Urinary bladder (tissue), 4 donors: ENCODE measurements at places on chromosomes 7 and 10. TPM values are rescaled to one million over a fixed set of nuclear protein-coding genes. Genes with fewer than 3 reads are reported as not detected.

Gene SYT15
- 2.5 TPM for total RNA-seq

Gene OGA
- 240 TPM for total RNA-seq

Gene STEAP2
- 31.4 TPM for total RNA-seq

Gene OR9A2
- 1.1 TPM for total RNA-seq

GRCh38 chr7:107506674-107507339 is 37.0 kb downstream of the GPR22 start:
- no peak for DNase-seq

DNA sequence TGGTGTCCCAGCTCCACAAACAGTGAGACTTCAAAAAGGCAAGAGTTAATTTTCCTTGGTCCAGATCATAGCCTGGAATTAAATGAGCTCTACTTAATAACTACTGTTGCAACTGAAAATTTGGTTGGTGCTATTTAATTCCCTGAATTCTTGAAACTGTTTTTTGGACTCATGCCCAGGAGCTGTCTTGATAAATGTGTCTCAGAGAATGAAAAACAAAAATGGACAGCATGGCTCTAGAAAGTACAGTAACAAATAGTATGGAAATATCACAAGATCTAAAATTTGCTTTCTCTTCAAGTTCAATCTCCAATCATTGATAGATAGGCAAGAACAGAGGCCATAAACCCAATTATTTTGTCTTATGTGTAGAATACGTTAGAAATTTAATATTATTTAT is 42.5 kb downstream of the CCDC71L start:
- no peak for DNase-seq

Gene HOXA3
- total RNA-seq = 9.0 TPM

Gene ADIRF
- total RNA-seq = 112 TPM

DNA sequence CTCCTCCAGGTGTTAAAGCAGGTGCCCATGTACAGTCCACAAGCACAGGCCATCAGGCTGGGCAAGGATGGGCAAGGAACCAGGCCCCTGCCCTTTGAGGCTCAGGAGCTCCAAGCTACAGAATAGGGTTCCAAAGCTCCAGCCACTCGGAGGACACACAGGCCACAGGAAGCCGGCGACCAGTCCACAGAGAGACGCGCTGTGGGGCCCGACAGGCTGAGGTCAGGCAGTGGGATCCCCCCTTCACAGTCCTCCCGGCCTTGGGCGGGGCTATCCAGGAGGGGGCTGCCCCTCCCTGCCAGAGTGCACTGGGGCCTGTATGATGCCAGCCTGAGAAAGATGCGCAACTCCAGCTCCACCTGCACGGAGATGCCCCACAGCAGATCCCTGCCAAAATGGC is 34.0 kb downstream of the MAD1L1 start:
- DNase-seq = no peak

DNA sequence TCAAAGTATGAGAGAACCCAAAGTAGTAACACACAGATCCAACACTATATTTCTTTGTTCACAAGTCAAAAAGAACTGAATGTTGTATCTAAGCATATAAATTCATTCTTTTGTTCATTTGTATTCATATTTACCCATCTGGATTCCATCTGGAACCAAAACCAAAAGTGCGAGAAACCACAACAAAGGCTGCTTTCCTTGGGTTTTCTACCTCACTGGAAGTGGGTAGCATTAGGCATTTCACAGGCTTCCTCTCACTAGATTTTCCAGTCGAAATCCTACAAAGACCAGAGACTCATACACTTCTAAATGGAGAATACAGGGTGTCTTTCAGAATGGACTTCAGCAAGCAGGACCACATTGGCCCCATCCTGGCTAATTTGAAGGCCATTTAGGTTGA is 109.8 kb upstream of the WNT16 start:
- DNase-seq = no peak

DNA sequence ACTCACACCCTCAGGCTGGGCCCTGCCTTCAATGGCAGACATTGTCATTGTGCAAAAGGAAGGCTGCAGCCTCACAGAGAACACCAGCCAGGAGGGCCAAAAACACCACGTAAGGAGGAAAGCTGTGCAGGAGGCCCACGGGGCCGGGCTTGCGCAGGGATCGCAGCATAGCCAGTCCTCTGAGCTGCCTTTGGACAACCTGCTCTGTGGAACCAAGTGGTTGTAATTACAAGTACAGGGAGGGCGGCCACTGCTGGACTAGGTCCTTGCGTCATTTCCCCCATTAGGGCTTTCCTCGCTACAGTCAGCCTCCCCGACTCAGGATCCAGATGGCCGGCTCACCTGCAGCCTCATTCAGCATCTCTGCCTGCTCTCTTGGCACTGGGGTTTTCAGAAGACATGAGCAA is 66.9 kb downstream of the FAM53B start:
- DNase-seq = no peak

DNA sequence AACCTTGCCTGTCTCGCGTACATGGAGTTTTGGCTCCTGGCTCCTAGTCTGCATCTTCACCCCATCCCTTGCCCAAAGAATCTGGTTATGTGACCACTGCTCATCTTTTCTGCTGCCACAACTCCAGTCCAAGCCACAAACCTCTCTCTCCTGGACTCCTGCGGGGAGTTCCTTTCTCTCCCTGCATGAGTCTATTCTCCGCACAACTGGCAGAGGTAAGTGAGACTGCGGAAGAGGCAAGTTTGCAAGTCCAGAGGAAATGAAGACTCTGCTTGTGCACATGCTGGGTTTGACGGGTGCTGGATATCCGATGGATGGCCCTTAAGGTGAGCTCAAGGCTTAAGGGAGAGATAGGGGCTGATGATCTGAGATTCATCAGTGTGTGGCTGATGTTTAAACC is 61.0 kb downstream of the TRUB1 start:
- DNase-seq = no peak

- no peak for DNase-seq
Observed at GRCh38 chr7:22385326-22385725, 28.4 kb upstream of the RAPGEF5 start.

GRCh38 chr10:52313933-52314821 is at the start of gene DKK1:
Gene DKK1 (plus strand): TSS chr10:52314281. CDS start chr10:52314435, 154 bp downstream.
- DNase-seq = no peak

- DNase-seq = no peak
Observed at GRCh38 chr7:127629268-127629854, 11.4 kb upstream of the PAX4 start.

- DNase-seq = no peak
Observed at GRCh38 chr7:24923172-24923865, 56.7 kb downstream of the OSBPL3 start.

DNA sequence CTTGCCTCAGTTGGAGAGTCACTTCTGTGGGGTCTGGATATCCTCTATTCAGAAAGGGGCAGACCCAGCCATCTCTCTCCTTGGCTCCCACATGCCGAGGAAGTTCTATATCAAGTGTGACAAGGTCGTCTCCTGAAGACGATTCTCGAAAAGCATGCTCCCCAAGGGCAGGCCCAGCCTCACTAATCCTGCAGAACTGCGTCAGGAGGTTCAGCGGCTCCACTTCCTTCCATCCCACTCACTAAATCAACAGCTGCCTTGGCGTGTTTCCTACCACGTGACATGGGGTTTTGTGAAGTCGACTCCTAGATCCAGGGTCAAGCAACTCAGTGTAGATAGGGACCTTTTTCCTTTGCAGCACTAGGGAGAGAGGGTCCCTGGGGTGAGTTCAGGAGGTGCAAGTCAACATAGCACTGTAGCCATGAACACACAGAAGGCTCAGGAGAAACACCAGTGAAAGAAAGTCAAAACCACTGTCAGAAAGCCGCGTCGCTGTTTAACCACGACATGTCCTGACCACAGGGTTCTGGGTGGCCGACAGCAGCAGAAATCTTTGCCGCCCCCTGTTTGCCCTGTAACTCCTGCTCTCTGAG is 156.4 kb downstream of the PRPF18 start:
- no peak for DNase-seq

Gene IQUB
- 1.5 TPM for total RNA-seq

DNA sequence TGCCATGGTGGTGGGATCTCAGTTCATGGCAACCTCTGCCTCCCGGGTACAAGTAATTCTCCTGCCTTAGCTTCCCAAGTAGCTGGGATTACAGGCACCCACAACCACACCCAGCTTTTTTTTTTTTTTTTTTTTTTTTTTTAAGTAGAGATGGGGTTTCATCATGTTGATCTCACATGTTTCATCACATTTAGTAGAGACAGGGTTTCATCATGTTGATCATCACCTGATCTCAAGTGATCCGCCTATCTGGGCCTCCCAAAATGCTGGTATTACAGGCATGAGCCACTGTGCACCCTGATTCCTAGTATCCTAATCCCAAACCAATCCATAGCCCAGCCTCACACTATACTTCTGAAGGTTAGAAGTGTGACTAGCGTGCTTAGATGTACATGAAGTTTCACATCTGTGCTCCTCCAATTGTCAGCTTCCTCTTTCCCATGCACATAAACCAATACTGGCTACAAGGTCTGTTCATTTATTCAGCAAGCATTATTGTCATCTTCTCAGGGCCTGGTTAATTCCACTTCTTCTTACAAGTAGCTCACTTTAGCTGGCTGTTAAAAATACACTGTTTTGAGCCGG is 6.8 kb upstream of the NAT16 start:
- DNase-seq = no peak

Gene FAM20C
- 13.3 TPM for total RNA-seq

Gene LRIT2
- total RNA-seq = not detected

Gene GNG11
- total RNA-seq = 48.1 TPM

DNA sequence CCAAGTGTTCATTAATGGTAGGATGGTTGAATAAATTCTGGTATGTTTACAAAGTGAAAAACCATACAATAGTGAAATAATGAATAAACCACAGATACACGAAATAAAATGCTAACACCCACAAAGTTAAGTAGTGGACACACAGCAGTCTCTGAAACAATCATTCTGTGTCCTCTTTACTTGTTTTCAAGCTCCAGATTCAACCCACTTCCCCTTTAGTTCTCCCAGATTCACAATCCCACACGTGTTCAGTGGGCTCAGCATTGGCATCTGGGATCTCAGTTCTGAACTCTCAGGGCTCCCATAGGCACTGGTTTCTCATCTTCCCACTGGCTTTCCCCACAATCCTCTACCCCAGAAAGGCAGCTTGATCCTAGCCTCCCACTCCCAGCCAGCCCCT is 44.9 kb downstream of the SEM1 start:
- no peak for DNase-seq

GRCh38 chr7:28166982-28167715 is 13.4 kb downstream of the JAZF1 start:
- DNase-seq = no peak

DNA sequence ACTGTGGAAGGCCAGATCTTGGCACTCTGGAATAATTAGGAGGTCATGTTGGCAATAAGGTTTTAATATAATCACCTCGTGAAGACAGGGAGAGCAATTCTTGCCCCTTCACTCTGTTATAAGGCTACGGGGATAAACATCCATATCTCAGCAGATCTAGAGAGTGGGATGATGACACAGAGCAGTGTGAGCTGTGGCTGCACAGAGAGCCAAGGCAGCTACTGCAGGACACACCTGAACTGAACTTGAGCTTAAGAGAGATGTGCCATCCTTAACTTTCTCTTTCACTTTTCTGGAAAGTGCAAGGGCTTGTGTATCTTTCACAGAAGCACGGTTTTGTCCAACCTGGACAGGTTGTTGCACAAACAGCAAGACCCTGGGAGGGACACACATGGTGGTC is 174.7 kb downstream of the GATA3 start:
- DNase-seq = no peak

Gene TMEM273
- 14.4 TPM for total RNA-seq

Gene SLC26A4
- total RNA-seq = 1.1 TPM

- no peak for DNase-seq
Observed at GRCh38 chr10:21496343-21497176, 28.9 kb downstream of the SKIDA1 start.

DNA sequence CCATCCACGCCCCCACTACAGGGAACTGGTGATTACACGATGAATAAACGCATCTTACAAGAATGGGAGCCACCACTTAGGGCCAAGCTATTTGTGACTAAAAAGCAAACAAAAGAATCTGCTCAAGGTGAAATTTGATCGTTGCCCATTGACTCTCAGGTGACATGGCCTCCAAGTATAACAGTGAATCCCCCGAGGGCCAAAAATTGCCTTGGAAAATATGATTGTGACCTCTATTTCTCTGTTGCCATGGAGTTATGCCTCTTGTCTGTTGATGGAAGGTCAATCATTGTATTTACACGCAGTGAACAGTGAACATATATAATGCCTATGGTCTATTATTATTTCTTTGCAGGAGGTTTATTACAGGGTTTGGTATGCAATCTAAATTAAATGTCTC is 282.3 kb downstream of the KLF6 start:
- no peak for DNase-seq

Gene ANKRD61
- total RNA-seq = not detected

Gene NEUROD6
- not detected for total RNA-seq

Gene PNLIPRP2
- not detected for total RNA-seq

GRCh38 chr10:49362596-49363260 is 33.2 kb downstream of the DRGX start:
- DNase-seq = no peak

GRCh38 chr7:102321351-102322201 is 34.7 kb downstream of the SPDYE6 start:
- no peak for DNase-seq

DNA sequence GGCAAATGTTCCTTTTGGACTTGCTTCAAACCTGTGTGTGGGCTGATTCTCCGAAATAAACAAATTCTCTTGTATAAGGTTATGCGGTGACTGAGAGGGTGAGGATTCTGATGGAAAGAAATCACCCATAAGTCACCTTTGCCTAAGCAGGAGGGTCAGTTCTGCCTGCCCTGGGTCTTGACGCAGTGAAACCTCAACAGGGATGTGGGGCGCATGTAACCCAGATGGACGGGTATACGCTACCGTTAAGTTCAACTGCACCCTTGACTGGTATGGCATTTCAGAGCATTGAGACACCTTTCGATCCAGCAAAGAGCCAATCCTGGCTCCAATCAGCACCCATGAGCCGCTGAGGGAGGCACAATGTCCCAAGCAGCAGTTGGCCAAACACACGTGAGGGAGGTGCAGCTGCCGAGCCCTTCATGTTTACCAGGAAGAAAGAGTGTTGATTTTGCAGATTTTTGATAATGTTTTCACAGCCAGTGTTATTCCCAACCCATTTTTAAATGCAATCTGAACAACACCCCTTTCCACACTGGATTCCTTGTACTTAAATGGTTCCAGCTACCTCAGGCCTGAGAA is 48.1 kb downstream of the SORBS1 start:
- no peak for DNase-seq

DNA sequence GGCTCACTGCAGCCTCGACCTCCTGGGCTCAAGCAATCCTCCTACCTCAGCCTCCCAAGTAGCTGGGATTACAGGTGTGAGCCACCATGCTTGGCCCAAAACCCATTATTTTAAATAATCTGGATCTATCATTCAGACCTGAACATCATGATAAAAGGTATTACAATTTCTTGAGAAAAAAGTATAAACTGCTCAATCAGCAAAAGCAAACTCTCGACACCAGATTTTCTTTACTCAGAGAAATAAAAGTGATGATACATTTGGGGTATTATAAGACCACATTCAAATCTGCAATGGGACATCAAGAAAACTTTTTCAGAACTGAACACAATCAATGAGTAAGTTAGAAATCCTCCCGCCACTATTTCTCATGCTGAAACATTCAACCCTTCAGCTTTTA is 41.2 kb downstream of the JMJD1C start:
- no peak for DNase-seq

GRCh38 chr10:1434912-1435692 is 302.2 kb downstream of the ADARB2 start:
- no peak for DNase-seq
